Left renal cortex interstitium (tissue), 4 donors: ENCODE measurements at places on chromosomes 5 and 9.

- no peak for DNase-seq
Measured at GRCh38 chr5:173786286-173787187, 101.6 kb upstream of the CPEB4 start.

DNA sequence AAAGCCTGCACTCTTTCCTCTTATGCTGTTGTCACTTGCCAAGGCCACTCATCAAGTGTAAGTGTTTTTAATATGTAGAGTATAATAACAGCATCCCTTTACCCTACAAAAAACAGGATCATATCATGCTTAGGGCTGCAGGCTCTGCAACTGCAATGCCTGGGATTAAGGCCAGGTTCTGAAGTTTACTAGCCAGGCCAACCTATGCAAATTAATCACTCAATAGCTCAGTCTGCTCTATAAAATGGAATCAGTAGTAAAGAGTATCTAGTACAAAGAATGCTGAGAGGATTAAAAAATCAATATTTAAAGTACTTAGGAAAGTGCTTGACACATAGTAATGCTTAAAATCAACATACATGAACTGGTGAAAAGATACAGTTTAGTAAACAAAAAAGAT, 253.3 kb downstream of the EDIL3 start:
- DNase-seq: no peak

DNA sequence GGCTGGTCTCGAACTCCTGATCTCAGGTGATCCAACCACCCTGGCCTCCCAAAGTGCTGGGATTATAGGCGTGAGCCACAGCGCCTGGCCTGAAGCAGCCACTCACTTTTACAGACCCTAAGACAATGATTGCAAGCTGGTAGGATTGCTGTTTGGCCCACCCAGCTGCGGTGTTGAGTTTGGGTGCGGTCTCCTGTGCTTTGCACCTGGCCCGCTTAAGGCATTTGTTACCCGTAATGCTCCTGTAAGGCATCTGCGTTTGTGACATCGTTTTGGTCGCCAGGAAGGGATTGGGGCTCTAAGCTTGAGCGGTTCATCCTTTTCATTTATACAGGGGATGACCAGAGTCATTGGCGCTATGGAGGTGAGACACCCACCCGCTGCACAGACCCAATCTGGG, 1.5 kb downstream of the CA9 start:
- DNase-seq: no peak

DNA sequence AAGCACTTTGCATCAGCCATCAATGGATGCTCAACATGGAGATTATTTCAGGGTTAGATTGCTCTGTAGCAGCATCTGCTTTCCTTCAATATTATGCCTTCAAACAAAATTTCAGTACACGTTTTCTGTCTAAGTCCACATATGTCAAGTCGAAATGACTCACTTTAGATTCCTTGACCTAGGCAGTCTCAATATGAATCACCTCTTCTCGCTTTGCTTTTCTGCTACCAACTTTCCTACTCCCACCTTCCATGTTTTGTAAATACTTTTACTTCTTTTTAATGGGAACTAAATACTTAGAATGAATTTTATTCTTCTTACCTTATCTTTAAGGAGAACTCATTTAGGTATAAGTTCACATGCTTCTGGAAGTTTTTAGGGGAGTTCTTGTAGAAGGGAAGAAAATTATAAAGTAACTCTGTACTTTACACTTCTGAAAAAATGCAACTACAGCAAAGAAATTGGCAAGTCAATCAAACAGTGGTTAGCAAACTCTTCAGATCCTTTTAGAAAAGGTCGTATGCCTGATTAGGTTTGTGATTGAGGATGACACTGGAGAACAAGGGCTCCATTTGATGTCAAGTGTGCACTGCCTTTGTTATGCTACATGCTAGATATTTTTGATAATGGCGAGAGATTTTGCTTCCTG, 478.5 kb upstream of the SMARCA2 start:
- DNase-seq: no peak

DNA sequence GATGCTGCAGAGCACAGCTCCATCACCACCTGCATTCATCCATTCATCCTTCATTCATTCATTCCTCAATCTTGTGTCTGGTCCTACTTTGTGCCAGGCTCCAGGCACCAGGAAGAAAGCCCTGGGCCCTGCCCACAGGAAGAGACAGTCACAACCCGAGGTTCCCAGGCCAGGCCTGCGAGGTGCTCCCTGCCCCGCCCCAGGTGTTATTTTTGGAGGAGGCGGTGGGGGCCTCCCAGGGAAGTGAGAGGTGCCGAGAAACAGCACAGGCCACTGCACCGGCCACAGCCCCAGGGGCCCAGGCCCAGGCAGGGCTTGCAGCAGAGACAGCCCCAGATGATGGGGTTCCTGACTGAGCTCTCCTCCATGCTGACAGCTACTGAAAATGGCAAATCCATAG, 33.4 kb downstream of the VAV2 start:
- DNase-seq: no peak

GRCh38 chr9:38724754-38725153, 4.8 kb upstream of the FAM240B start:
- DNase-seq: no peak

- DNase-seq: no peak
Measured at GRCh38 chr5:129246088-129246487, 151.5 kb downstream of the ISOC1 start.

DNA sequence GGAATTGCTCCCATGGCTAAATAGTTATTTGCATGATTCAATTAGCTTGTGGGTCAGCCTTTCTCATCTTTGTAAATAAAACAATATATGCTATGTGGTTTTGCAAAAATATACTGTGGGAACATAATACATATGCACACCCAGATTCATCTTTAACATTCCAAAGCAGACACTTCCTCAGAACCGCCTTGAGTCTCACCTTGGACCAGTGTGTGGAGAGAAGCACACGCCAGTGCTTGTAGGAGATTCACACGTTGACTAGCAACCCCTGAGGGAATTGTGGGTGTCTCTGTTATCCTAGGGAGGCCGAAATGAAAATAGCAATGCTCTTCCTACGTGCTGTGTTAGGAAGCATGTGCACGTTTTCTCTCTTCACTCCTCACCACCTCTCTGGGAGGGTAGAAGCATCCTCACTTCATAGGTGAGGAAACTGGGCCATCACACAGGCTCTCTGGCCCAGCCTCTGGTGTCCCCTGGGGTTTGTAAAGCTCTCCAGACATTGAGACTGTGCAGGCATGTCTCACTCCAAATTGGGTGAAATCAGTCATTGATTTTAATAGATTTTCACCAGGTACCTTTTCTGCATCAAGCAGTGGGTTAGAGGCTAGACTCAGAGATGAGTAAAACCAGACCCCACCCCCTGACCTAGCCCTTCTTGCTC, 221.7 kb downstream of the PBX3 start:
- DNase-seq: no peak

- no peak for DNase-seq
Measured at GRCh38 chr9:126109575-126109974, 217.1 kb upstream of the MVB12B start.

DNA sequence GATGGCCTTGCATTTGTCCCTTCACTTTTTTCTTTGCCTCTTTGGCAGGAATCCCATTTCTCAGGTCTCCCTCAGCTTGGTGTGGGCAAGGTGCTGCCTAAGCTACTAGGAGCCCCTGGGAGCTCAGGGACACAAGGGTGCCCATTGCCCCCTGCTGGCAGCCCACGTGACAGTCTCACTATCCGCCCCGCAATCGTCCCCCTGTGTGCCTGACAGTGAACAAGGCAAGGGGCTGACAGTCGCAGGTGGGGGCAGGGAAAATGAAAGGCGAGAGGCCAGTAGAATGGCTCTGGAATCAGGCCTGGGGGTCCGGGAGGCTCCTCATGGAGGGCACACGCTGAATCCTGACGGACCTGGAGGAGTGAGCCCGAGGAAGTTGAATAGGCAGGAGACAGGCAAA, 2.0 kb upstream of the PCDH12 start:
- DNase-seq: no peak

- DNase-seq: no peak
Measured at GRCh38 chr9:94945197-94946144, 219.0 kb downstream of the AOPEP start.

DNA sequence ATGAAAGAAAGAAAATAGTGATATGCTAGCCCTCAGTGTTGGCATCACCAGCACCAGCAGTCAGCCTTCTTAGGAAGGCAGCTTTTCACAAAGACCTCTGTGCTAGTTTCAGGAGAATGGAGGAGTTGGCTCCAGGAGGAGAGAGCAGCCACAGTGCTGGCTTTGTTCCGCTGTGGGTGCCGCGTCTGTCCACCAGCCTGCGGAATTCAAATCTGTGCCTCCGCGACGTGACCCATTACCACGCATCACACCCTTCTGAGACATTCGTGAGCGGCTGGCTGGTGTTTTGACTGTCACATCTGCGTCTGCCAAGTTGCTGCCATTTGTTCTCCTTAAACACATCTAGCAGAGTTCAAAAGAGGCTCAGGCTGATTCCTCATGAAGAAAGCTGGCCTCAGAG, 34.4 kb downstream of the SNX18 start:
- no peak for DNase-seq

DNA sequence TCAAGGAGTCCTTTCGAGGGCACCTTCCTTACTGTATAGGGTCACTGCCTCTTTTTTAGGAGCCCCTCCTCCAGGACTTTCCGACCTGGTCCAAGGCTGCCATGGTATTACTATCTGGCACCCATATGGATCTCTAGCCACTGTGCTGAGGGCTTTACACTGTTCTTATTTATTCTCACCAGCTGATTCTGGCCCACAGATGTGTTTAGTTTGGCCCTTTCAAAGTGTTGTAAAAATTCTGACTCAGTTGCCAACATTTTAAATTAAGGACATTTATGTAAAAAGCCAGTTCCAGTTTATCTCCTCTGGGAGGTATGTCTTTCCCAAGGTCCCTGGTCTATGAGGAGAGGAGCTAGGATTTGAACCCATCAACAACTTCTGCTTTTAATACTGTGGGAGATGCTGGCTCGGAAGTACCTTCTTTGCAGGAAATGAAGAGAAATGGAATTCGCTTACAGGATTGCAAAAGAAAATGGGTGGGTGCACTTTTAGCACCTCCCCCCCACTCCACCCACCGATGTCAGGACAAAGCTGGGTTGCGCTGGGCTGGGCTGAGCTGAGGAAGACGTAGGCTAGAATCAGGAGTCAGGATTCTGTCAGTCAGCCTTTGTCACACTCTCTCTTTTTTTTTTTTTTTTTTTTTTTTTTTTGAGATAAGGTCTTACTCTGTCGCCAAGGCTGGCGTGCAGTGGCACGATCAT, 7.8 kb downstream of the JADE2 start:
- no peak for DNase-seq

- no peak for DNase-seq
Measured at GRCh38 chr9:27293996-27294395, 3.0 kb downstream of the EQTN start.

GRCh38 chr5:139877129-139877597, 81.6 kb downstream of the PSD2 start:
- no peak for DNase-seq

DNA sequence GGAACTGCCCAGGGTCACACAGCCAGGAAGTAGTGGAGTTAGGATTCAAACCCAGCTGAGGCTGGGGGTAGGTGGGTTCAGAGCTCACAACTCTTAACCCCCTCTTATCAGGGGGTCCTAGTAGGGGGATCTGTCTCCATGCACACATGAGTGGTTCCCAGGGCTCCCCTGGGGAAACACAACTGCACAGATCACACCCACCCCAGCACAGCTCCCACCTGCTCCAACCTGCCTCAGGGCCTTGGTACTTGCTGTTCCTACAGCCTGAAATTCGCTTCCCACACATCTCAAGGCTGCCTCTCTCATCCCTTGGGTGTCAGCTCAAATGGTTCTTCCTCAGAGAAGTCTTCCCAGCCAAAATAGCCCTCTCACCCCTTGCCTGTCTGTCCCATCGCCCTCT, 4.8 kb downstream of the SNCB start:
- DNase-seq: no peak

- DNase-seq: no peak
Measured at GRCh38 chr9:128713411-128713780, 10.5 kb downstream of the ZDHHC12 start.

GRCh38 chr9:5834214-5834613, 1.3 kb upstream of the ERMP1 start:
- no peak for DNase-seq

- no peak for DNase-seq
Measured at GRCh38 chr5:2223303-2223702, 340.6 kb upstream of the IRX4 start.

DNA sequence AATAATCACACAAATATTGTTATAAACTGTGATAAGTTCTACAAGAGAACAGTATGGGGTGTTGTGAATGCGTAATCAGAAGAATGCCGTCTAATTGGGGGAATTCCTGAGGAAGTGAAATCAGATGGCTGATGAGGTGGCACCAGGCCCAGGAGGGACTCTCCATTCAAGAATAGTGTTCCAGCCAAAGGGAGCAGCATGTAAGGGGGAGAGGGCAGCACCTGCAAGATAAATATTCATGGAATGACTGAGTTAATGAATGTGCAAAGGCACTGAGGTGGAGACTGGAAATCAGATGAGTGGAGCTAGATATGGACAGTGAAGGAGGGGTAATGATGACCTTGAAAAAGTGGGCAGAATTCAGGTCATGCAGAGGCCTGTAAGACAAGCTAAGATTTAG, 250.6 kb downstream of the ARRDC3 start:
- DNase-seq: no peak

- no peak for DNase-seq
Measured at GRCh38 chr5:172114875-172115422, 73.1 kb downstream of the STK10 start.

- DNase-seq: no peak
Measured at GRCh38 chr5:13955896-13956295, 11.4 kb upstream of the DNAH5 start.

- DNase-seq: no peak
Measured at GRCh38 chr5:176733406-176734262, 76.7 kb upstream of the UNC5A start.

- DNase-seq: no peak
Measured at GRCh38 chr5:113807427-113807991, 294.0 kb downstream of the YTHDC2 start.

DNA sequence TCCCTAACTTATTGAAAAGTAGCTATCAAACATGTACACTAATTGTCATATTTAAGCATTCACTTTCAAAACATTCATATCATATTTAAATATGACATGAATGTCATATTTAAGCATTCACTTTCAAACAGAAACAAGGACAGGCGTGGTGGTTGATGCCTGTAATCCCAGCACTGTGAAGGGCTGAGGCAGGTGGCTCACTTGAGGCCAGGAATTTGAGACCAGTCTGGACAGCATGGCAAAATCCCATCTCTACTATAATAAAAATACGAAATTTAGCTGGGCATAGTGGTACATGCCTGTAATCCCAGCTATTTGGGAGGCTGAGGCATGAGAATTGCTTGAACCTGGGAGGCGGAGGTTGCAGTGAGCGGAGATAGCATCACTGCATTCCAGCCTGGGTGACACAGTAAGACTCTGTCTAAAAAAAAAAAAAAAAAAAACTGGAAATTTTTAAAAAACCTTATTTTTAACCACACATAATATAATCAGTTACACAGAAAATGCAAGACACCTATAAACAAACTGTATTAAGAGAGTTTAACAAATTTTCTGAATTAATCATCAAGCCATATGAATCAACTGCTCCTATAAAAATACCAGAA, 88.1 kb downstream of the LPAR1 start:
- no peak for DNase-seq

GRCh38 chr5:114471529-114471928, 109.7 kb downstream of the KCNN2 start:
- no peak for DNase-seq
